GM04504 (cell line): ENCODE measurements at places on chromosomes 3 and 15.

- no peak for DNase-seq
Measured at GRCh38 chr3:189334064-189334920, 162.5 kb downstream of the TPRG1 start.

- DNase-seq = no peak
Measured at GRCh38 chr3:122794779-122795673, at the start of gene SLC49A4. Gene SLC49A4 (plus strand): TSS chr3:122795069. CDS start chr3:122795193, 124 bp downstream.

GRCh38 chr3:179801856-179802255, 149.0 kb downstream of the USP13 start:
- DNase-seq = no peak

- DNase-seq = no peak
Measured at GRCh38 chr15:94107652-94108051, 123.7 kb upstream of the MCTP2 start.

DNA sequence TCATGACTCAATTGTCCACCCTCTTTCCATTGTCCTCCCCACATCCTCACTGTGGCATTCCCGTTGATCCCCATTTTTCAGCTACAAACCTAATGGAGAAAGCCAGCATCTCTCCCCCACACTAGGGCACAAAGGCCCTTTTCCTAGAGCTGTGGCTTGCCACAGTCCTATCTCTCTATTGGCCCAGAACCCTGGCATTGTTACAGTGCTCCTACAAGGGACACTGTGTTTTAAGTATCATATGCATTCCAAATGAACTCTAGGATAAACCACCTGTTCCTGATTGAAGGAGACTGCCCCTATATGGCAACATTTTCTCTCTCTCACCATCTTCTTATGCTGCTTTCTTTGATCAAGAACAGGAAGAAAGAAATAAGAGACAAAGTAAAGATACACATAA, 69.4 kb upstream of the SKOR1 start:
- no peak for DNase-seq

- DNase-seq = no peak
Measured at GRCh38 chr3:18080198-18080689, 337.8 kb upstream of the TBC1D5 start.

GRCh38 chr3:168285506-168285905, 189.8 kb upstream of the GOLIM4 start:
- DNase-seq = no peak

- DNase-seq = no peak
Measured at GRCh38 chr3:133792171-133792763, 13.3 kb upstream of the SRPRB start.

DNA sequence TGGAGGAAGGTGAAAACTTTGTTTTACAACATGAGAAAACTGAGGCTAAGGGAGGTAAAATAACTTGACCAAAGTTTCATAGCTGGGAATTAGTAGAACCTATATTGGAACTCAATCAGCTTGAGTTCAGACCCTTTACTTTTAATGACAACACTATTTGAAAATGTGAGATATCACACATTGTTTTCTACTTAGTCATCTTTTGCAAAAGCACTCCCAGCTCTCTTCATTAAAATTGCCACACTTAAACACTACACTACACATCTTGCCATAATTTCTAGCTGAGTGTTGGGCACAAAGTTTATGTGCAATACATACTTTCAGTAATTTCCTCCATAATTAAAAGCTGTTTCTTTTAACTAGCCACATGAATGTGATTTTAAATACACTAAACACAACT, 230.4 kb upstream of the DCBLD2 start:
- no peak for DNase-seq

DNA sequence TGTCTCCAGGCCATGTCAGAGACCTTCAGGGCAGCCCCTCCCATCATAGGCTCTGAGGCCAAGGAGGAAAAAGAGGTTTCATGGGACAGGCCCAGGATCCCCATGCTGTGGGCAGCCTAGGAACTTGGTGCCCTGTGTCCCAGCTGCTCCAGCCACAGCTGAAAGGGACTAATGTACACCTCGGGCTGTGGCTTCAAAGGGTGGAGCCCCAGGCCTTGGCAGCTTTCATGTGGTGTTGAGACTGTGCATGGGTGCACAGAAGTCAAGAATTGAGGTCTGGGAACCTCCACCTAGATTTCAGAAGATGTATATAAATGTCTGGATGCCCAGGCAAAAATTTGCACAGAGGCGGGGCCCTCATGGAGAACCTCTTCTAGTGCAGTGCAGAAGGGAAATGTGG, 6.6 kb upstream of the SSR3 start:
- DNase-seq = no peak

DNA sequence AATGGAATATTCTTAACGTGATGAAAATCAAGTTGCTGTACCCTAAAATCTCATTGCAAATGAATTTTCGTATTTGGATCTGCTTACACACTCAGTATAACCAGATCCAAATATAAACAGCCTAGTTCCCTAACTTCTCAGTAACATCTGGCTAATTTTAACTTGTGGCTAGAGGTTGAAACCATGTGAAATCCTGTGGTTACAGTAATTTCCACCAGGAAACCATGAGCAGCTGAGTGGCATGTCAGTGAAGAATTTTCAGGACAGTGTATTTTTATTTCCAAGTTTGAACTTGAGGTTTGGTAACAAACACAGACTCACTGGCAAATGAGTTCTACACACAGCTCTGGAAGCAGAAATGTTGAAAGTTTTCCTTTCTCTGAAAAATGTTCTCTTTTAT, 754.1 kb downstream of the NR2F2 start:
- no peak for DNase-seq

GRCh38 chr3:30281526-30281925, 324.9 kb upstream of the TGFBR2 start:
- DNase-seq = no peak

DNA sequence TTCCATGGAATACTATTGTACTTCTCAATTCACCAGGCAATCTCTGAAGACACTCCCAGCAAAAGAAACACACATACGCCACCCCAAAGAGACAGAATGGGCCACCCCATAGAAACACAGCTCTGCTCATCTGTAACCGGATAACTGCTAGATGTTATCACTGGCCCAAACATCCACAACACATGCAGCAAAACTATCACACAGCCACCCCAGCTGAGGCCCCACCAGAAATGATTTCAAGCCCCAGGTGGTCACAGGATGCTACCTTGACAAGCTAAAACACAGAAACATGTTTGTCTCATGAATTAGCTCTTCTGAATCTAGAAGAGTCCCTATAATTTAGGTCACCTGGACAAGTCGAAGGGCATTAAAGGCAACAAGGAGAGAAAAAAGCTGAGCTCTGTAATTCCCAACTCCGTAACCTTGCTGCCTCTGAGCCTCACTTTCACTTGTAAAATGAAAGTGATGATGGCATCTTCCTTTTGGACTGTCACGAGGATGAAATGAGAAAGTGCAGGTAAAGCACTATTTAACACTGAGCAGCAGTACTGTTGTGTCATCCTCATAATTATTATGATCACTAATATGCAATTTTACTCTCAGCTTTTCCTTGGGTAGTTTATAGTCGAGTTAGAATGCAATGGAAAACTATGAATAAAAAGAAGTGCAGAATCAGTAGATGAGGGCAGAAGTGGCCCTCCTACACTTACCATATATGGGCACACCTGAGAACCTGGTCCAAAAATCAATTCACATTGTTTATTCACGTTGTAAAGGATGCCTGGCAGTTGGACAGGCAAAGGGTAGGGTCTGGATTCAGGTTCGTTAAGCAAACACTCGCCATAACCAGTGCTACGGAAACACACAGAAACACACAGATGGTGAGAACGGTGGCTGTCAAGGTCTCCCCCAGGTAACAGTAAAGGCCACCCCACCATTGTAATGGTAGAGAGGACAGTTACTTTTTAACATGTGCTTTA, 38.6 kb downstream of the ADAMTS9 start:
- no peak for DNase-seq

GRCh38 chr15:57526615-57527014, 65.1 kb upstream of the MYZAP start:
- DNase-seq = no peak

GRCh38 chr3:10317311-10317960, 3.5 kb downstream of the SEC13 start:
- no peak for DNase-seq

GRCh38 chr3:190718097-190718496, 144.4 kb downstream of the GMNC start:
- DNase-seq = no peak

GRCh38 chr15:28995705-28996104, 109.9 kb downstream of the APBA2 start:
- DNase-seq = no peak

DNA sequence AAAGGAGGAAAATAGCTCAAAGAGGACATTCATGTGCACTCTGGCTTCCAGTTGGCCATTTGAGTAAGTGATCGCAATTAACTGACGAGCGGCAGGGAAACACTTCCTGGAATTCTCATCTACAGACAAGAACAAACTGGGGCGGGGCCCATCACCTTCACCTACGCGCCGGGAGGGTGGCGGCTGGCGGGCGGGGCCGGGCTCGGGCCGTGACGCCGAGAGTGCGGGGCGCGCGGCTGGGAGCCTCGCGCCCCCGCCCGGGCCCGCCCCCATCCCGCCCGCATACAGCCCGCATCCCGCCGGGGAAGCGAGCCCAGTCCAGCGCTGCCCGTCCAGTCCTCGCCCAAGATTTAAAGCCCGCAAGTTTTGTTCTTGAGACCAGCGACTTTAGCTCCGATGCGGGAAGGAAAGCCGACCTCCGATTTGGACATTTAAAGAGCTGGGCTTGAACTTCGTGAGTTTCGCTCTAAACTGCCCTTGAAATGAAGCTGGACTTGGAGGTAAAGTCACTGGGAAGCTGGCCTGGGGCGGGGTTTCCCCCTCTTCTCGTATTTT, at the start of gene B3GNT5:
TSS of gene B3GNT5 (plus strand) at position 281 of the 555 bp plus-strand sequence. CDS start 16,546 bp downstream, outside the sequence.
- no peak for DNase-seq

DNA sequence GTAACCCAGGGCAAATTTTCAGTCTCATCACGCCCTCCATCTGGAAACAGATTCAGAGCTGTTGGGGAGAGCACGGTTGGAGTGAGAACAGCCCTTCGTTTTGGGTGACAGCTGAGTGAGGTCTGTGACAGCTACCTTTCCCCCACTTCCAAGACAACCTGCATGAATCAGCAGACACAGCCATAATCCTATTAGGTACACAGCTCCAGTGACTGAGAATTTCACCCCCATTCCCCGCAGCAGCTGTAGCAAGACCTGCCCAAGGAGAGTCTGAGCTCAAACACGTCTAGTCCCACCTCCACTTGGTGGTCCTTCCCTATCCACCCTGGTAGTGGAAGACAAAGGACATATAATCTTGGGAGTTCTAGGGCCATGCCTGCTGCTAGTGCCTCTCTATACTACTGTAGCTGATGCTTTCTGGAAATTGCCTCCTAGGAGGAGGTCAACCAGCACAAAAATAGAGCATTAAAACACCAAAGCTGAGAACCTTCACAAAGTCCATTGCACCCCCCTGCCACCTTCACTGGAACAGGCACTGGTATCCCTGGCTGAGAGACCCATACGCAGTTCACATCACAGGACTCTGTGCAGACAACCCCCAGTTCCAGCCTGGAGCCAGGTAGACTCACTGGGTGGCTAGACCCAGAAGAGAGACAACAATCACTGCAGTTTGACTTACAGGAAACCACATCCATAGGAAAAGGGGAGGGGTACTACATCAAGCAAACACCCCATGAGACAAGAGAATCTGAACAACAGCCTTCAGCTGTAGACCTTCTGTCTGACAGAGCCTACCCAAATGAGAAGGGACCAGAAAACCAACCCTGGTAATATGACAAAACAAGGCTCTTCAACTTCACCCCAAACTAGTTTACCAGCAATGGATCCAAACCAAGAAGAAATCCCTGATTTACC, 448.6 kb upstream of the CBLB start:
- no peak for DNase-seq

- DNase-seq = no peak
Measured at GRCh38 chr3:129228891-129229585, 20.4 kb upstream of the COPG1 start.

- DNase-seq = no peak
Measured at GRCh38 chr3:83601704-83602103, 1357.1 kb upstream of the CADM2 start.

DNA sequence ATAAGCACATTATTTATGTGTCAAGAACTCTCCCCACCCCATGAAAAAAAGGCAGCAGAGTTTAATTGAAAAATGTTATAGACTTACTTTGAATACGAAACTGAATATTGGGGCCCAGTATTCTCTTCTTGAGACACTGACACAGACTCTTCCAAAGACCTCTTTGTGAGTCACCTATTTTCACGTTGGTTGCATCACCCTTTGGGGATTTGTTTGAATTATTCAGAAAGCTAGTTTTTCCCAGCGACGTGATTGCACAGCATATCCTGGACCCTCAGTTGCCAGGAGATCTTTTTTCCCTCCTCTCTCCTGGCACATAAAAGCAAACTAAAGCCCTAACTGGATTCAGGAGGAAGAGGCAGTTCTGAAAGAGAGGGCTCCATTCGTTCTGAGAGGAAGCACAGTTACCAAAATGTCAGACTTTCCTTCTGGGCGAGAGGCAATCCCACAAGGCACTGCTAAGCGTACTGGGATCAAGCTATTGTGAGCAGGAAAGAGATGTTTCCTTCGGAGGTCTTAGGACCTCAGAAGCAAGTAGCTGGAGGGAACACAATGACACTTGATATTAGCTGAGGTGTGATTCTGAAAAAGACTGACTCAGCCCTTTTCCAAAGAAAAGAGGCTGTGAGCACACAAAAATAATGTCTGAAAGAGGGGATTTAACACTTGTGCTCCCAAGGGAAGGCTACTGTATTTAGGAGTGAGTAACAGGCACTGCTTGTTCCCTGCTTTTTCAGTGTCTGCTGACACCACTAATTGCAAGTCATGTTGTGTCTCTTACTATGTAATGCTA, 65.8 kb upstream of the CADPS start:
- peak; percentile 13 for DNase-seq

- DNase-seq = no peak
Measured at GRCh38 chr3:179088306-179088705, 16.7 kb upstream of the ZMAT3 start.

GRCh38 chr3:123076496-123077418, 9.9 kb downstream of the PDIA5 start:
- no peak for DNase-seq

- no peak for DNase-seq
Measured at GRCh38 chr3:197460002-197460401, 95.8 kb downstream of the BDH1 start.

DNA sequence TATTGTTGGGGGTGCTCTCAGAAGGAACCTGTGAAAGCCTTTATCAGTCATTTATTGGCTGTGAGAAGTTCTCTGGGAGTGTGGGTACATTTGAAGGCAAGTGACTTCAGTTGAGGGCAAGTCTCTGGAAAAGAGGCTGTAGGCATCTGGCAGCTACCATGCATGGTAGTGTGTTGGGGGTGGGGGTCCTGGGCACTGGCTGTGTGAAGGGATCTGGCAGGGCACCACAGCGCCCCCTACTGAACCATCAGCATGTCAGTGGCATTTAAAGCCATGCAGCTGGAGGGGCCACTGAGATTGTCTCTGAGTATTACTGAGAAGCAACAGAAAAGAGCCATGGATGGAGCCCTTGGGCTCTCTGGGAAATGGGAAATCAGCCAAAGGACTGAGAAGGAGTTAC, 30.6 kb downstream of the CRTAP start:
- no peak for DNase-seq

- no peak for DNase-seq
Measured at GRCh38 chr3:165339753-165340152, 143.6 kb upstream of the SLITRK3 start.
